Suprapubic skin (tissue), 4 donors: ENCODE measurements at places on chromosomes 4 and X.

DNA sequence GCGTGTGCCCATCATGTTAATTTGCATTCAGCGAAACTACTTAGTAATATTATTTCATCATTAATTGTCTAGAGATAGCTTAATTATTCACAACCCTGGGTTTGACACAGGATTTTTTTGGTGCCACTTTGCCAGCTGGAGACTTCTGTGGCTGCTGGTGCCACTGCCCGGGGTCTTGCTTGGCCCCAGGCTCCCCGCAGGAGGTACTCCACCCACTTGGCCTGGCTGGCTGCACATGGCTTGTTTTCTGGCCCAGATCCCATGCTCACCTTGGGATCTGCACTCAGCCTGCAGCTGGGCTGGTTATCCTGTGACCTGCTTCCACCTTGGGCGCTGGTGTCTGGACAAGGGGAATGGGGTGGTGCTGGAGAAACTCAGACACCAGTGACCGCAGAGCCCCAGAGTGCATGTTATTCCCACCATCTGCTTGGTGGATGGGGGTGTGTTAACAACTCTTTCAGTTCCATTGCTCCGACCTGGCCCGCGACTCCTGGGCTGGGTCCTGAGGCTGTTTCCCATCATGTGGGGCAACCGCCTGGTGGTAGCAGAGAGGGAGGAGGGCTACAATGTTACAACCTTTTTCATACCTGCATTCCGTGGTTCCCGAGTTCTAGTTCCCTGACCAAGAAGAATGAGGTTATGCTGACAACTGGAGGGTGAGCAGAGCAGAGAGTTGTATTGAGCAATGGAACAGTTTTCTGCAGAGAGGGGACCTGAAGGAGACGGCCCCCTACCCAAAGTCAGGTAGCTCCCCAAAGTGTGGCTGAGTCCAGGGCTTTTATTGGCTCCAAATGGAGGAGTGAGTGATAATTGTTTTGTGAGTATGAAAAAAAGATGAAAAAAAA is 1950.0 kb upstream of the IGFBP7 start:
- DNase-seq: no peak

DNA sequence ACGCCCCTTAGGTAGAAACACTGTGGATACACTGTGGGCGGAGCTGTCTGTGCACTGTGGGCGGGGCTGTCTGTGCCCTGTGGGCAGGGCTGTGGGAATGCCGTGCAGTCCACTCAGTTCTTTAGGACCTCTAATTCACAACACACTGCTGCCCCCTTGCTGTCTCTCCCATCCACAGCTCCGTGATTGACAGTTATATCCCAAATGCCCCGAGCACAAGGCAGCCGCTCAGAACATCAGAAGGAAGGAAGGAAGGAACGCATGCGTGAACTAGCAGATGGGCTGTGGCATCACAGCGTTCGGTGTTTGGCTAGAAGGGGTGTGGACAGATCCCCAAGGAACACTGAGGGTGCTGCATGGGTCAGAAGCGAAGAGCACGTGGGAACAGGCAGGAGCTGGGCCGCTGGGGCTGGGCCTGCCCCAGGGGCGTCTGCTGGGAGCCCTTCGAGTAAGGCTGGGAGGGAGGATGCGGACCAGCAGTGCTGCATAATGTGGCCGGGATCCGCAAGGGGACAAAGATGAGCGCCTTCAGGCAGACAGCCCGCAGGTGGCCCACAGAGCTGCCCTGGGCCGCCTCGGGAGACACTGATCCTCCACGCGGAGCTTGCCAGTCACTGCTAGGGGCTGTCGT is 29.8 kb downstream of the ACOX3 start:
- DNase-seq: no peak

DNA sequence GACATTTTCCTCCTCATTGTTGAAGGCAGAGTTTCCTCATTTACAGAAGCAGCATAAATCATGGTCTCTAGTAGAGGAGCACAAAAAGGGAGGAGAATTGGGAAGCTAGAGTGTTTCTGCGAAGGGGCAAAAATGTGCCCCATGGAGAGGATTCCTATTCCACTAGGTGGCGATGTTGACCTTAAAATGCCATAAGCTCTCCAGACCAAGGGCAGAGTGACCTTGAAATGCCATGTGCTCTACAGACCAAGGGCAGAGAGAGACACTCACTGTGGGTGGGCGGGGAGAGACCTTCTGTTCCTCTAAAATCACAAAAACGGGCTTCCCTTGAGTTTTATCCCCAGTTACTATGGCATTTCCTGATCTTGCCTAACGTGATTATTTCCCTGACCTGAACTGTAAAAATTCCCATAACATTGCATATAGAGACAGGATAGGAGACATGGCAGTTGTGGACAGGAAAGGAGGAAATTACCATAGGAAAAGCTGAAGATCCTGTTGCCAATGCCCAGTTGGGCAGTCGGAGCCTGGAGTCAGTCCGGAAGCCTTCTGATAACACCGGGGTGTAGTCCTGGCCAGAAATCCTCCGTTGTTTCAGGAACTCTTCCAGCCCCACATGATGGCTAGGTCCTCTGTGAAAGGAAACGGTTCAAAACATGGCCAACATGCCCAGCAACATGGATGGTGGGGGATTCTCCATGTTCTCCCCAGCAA is 567.7 kb downstream of the MAGEB5 start:
- no peak for DNase-seq

DNA sequence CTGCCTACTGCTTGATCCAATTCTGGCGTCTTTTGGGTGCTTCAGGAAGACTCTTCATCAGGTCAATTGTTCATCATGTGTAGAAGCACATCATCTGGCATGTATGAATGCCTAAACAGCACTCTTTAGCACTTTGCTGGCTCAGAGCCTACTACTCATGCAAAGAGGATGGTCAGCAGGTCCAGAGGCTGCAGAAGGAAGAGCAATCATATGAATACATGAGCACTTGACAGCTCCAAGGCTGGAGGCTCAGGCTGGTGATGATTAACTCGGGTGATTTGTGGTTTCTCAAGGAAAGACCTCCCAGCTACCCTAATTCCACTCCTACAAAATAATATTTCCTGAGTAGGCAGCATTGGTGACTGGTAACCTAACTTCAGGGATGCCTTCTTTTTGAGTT is 103.8 kb upstream of the CXCL13 start:
- DNase-seq: no peak

- no peak for DNase-seq
Observed at GRCh38 chrX:154379569-154379951, 465 bp downstream of the EMD start.

GRCh38 chr4:121873604-121874003 is 3.3 kb upstream of the BBS7 start:
- DNase-seq: no peak

- no peak for DNase-seq
Observed at GRCh38 chrX:10769195-10769594, 148.8 kb upstream of the MID1 start.
